Memory B cell (primary cell): ENCODE measurements at places on chromosomes 1 and 21.

DNA sequence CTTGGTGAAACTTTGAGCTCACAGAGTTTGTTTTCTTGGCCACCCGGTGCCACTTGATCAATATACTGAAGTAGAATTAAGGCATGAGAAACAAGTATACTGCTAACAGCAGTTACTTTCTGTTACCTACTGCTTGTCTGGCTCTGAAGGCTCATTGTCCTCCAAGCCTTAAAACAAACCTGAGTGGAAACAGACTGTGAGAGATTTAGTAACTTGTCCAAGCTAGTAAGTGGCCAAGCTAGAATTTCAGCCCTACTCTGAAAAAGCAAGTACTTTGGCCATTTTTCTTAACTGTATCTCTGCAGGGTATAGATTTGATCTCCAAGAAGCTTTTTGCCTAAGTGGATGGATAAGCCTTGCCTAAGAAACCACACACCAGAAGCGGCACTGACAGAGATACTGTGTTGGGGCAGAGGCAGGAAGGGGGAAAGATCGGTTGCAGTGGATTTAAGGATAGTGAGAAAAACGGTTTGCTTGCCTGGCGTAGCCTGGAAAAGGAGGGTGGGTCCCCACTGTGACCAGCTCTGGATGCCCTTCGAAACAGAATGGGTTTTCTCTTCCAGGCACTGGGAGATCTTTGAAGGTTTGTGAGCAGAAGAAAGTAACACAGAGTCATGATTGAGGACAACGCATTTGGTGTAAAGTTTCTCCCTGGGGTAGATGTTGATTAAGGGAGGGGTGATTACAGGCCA lies 2.1 kb upstream of the MACO1 start:
- no peaks in the 10 kb centered on the region for H3K27me3 ChIP-seq
- peaks cover 16% of the 10 kb centered on the region for H3K4me1 ChIP-seq
- no peak for DNase-seq
- H3K4me3 ChIP-seq, result peak overlapping the region; percentile 45
- no peak overlapping the region for H3K27ac ChIP-seq

- no peak overlapping the region for H3K4me3 ChIP-seq
- no peaks in the 10 kb centered on the region for H3K4me1 ChIP-seq
- DNase-seq, result no peak
- H3K27me3 ChIP-seq, result peaks cover 22% of the 10 kb centered on the region
- no peaks in the 10 kb centered on the region for H3K36me3 ChIP-seq
These were observed 210.3 kb downstream of the SETD4 start for GRCh38 chr21:35850029-35850428.

GRCh38 chr1:77228836-77229235 lies 9.6 kb upstream of the PIGK start:
- H3K27ac ChIP-seq, result no peak overlapping the region
- no peaks in the 10 kb centered on the region for H3K4me1 ChIP-seq
- H3K27me3 ChIP-seq, result peaks cover 3% of the 10 kb centered on the region
- H3K36me3 ChIP-seq, result peaks cover 4% of the 10 kb centered on the region
- no peak overlapping the region for H3K4me3 ChIP-seq
- DNase-seq, result no peak

GRCh38 chr1:109733236-109733870 lies 7.5 kb downstream of the GSTM3 start:
- no peak overlapping the region for H3K4me3 ChIP-seq
- no peaks in the 10 kb centered on the region for H3K36me3 ChIP-seq
- no peak overlapping the region for H3K27ac ChIP-seq

DNA sequence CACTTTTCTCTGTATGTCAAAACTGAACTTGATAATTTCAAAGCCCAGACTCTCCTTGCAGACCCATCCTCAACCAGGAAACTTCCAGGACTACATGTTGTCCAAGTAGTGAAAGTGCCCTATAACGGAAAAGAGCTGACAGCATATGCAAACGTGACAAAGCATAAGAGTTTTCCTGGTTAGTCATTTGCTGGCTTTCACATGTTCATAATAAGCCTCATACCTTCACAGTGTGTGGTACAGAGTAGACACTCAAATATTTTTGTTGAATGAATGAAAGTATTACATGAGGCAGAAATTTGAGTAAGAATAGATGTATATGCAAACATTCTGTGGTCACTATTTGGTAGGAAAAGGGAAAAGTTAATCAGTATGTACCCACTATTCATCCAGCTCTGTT lies 473.3 kb downstream of the MRPL39 start:
- H3K4me3 ChIP-seq, result no peak overlapping the region
- no peaks in the 10 kb centered on the region for H3K27me3 ChIP-seq
- no peak for DNase-seq
- peaks cover 2% of the 10 kb centered on the region for H3K4me1 ChIP-seq

- peak overlapping the region; percentile 94 for H3K4me3 ChIP-seq
- peaks cover 26% of the 10 kb centered on the region for H3K4me1 ChIP-seq
These were observed 843 bp downstream of the DIP2A start for GRCh38 chr21:46459356-46460112.

- H3K4me1 ChIP-seq, result peaks cover 10% of the 10 kb centered on the region
- DNase-seq, result no peak
- no peaks in the 10 kb centered on the region for H3K27me3 ChIP-seq
- H3K36me3 ChIP-seq, result peaks cover 2% of the 10 kb centered on the region
- H3K4me3 ChIP-seq, result no peak overlapping the region
These were observed 6.3 kb downstream of the ATF6 start for GRCh38 chr1:161772397-161772796.

DNA sequence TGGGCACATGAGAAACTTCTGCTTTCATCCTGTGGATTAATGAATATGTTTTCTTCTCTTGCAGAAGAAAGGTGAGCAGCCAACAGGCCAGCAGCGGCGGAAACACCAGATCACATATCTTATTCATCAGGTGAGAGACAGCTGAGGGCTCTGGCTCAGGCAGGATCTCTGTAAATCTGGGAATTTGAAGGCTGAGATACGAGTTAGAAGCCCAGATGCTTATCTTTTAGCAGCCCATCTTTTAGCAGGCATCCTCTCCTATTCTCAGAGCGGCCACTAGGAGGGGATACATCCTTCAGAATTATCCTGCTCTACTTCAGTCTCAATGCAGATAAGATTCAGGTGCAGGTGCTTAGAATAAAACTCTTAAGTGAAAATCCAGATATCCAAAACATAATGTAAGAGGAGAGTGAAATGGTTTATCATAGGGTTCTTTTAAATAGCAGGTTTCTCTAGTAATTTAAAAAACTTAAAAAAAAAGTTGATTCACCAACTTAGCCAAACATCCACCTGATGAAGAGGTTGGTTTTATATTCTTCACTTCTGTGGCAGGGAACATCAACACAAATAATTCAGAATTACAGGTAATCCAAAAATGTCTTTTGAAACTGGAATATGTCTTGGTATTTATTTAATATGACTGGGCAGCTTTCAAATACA lies 19.3 kb downstream of the SH2D2A start:
- H3K4me1 ChIP-seq, result peaks cover 6% of the 10 kb centered on the region
- H3K36me3 ChIP-seq, result peaks cover 37% of the 10 kb centered on the region
- no peak overlapping the region for H3K27ac ChIP-seq
- DNase-seq, result peak; percentile 46

DNA sequence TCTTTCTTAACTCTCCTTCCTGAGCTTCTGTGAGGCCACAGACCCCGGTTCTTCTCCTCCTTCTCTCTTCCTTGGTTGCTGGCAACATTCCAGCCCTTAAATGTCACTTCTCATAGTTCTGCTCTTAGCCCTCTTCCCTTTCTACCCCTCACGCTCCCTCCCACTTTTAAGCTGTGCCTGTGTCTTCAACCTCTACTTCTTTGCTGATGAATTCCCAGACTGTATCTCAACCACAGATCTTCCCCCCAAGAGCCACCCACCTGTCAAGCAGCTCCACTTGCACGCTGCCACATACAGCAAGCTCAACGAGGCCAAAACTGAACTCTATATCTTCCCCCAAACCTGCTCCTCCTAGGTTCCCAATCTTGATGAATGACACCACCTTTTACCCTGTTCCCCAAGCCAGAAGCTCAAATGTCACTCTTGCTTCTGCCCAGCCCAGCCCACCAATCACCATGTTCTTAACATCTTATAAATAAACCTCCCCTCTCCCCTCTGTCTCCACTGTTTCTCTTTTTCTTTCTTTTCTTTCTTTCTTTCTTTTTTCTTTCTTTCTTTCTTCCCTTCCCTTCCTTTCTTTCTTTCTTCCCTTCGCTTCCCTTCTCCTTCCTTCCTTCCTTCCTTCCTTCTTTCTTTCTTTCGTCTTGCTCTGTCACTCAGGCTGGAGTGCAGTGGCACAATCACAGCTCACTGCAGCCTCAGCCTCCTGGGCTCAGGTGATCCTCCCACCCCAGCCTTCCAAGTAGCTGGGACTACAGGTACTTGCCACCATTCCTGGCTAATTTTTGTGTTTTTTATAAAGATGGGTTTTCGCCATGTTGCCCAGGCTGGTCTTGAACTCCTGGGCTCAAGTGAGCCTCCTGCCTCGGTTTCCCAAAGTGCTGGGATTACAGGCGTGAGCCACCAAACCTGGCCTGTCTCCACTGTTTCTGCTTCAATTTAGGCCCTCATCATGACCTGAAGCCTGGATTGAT lies 19.8 kb upstream of the PTP4A2 start:
- H3K36me3 ChIP-seq, result no peaks in the 10 kb centered on the region
- H3K4me1 ChIP-seq, result peaks cover 32% of the 10 kb centered on the region
- DNase-seq, result no peak

DNA sequence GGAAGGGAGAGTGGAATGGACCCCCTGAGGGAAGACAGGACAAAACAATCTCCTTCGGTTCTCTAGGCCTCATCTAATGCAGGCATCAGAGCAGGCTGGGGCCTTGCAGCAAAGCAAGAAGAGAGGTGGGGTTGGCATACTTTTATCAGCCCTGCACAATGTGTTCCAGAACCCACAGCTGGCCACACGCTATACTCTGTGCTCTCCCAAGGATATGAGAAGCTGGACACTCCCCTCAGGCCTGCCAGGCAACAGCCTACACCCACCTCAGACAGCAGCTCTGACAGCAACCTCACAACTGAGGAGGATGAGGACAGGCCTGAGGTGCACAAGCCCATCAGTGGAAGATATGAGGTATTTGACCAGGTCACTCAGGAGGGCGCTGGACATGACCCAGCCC lies 27.3 kb downstream of the LY9 start:
- peak overlapping the region; percentile 62 for H3K27ac ChIP-seq
- no peak overlapping the region for H3K4me3 ChIP-seq

DNA sequence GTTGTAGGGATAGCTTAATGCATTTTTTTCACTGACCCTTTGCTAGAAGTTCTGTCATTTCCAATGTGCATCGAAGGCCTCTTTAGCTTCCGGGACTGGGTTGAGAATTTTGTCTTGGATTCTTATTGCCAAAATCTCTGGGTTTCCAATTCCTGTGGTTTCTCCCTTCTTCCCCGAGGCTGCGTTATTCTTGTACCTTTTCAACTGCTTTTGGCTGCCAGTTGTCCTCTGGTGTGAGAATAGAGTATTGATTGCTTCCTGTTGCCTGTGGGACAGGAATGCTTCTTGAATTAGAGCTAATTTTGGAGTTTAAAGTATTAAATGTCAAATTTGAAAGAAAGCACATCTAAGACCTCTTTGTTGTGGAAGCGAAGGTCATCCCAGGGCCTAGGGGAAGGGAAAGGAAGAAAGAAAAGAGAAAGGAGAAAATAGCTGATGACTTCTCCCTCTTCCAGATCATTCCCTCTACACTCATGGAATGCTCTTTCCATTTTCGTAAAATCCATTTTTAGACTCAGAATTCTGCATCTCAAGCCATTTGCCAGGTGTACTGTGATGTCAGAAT lies 21.1 kb downstream of the HUNK start:
- peaks cover 2% of the 10 kb centered on the region for H3K4me1 ChIP-seq
- no peak overlapping the region for H3K27ac ChIP-seq
- DNase-seq, result no peak
- H3K27me3 ChIP-seq, result peaks cover 5% of the 10 kb centered on the region
- no peaks in the 10 kb centered on the region for H3K36me3 ChIP-seq
- no peak overlapping the region for H3K4me3 ChIP-seq

GRCh38 chr1:160811147-160811546 lies 15.2 kb downstream of the LY9 start:
- peak overlapping the region; percentile 56 for H3K27ac ChIP-seq
- H3K4me3 ChIP-seq, result no peak overlapping the region
- DNase-seq, result no peak
- H3K4me1 ChIP-seq, result peaks cover 35% of the 10 kb centered on the region
- H3K36me3 ChIP-seq, result peaks cover 60% of the 10 kb centered on the region

DNA sequence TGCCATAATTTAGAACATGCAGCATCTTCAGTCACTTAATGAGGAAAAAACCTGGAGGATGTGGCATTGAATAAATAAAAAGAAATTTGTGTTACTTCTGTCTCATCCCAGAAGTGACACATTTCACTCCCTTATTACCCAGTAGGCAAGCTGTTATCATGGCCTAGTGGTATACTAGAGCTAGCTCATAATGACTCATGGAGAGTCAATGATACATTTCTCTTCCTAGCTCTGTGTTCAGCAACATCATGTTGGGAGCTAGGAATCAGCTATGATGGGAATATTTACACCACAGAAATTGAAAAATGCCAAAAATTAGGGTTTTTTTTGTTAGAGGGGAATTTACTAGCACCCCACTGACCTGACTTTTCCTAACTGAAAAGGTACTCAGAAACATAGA lies 182.7 kb downstream of the HMCN1 start:
- no peak overlapping the region for H3K4me3 ChIP-seq
- H3K27me3 ChIP-seq, result peaks cover 2% of the 10 kb centered on the region
- no peaks in the 10 kb centered on the region for H3K36me3 ChIP-seq
- no peak overlapping the region for H3K27ac ChIP-seq
- no peaks in the 10 kb centered on the region for H3K4me1 ChIP-seq

GRCh38 chr1:29579821-29580425 lies 343.6 kb downstream of the PTPRU start:
- H3K27me3 ChIP-seq, result peaks cover 1% of the 10 kb centered on the region
- H3K4me1 ChIP-seq, result no peaks in the 10 kb centered on the region
- no peak overlapping the region for H3K4me3 ChIP-seq
- no peaks in the 10 kb centered on the region for H3K36me3 ChIP-seq
- DNase-seq, result no peak
- H3K27ac ChIP-seq, result no peak overlapping the region

DNA sequence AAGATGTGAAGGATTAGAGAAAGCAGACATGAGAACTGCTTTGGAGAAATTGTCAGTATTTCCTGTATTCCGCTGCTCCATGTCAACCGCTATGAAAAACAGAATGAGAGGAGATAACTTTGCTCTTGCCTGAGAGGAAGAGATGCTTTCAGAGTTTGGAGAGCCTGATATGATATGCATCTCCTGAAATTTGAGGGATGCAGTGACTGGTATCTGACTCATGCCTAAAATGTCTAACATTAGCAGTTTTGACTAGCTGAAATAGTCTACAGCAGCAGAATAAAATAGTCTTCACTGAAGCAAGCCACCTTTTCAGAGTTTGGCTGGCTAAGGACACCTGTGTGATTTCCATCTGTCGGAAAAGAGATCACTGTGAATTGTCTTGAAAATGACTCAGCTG lies 165.8 kb upstream of the LRRC7 start:
- H3K4me1 ChIP-seq, result no peaks in the 10 kb centered on the region
- no peaks in the 10 kb centered on the region for H3K27me3 ChIP-seq
- no peak for DNase-seq
- no peaks in the 10 kb centered on the region for H3K36me3 ChIP-seq

DNA sequence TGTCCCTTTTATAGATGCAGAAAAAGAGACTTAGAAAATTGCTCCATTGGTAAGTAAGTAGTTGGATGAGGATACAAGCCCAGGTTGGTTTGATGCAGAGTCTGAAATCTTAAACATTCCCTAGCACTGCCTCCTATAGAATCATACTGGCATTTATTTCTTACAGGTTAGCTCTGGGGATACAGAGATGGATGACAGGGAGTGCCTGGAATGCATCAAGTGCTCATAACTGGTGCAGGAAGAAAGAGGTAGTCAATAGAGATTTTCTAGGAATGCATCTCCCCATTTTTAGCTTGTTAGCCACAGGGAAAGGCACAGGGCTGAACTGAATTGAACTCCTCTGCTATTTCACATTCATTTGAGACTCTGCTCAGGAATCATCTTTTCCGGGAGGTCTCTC lies 269.0 kb upstream of the USP24 start:
- no peak overlapping the region for H3K27ac ChIP-seq
- H3K4me1 ChIP-seq, result no peaks in the 10 kb centered on the region
- H3K36me3 ChIP-seq, result no peaks in the 10 kb centered on the region
- DNase-seq, result no peak
- peaks cover 8% of the 10 kb centered on the region for H3K27me3 ChIP-seq
